ENCODE measurements at places on chromosomes 7 and 10.

GRCh38 chr7:142927085-142927745 is 6.3 kb downstream of the TRPV5 start:
- no peak for DNase-seq

DNA sequence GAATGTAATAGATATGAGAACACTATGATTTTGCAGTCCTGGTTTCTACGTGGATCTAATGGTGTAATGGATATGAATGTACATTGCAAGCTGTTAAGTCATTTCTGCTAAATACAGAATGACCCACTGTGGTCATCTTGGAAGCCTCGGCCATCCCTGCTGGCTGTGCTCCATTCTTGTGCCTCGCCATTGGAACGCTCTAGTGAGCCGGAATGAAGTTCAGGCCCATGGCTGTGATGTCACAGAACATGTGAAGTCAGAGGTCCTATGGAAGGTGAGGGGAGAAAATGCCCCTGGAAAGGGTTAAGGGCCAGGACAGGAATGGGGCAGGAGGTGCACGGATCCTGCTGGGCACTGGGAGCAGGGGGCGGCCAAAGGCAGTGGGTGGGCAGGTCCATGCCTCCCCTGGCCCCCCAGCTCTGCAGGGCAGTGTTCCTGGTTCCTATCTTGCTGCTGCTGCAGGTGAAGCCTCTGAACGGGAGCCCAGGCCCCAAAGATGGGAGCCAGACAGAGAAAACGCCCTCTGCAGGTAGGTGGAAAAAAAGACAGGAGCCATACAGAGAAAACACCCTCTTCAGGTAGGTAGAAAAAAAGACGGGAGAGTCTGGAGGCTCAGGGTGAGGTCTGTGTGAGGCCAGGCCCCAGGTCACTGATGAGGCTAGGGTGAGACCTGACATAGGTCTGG is at the start of gene LLCFC1:
TSS of gene LLCFC1 (plus strand) at position 259 of the 685 bp plus-strand sequence. CDS start at position 397, 138 bp downstream.
- no peak for DNase-seq

DNA sequence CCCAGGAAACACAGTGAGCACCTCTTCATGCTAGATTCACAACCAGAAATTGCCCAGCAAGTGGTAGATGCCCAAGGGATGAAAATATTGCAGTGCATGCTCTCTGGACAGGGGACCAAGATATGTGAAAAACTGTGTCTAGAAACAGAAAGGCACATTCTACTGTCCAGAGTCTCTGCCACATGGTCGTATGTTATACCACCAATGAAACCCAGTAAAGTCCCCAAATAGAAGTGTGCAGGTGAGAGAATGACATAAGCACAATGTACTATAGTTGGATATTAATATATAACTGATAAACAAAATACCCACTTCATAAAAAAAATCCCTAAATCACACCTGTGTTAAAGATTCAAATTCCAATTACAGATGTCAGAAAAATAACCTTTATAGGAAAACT is 43.8 kb downstream of the RASGEF1A start:
- DNase-seq, result no peak

GRCh38 chr10:91632671-91633550 is at the start of gene PPP1R3C:
Gene PPP1R3C, minus strand, starts transcription at chr10:91633071. Its CDS starts 102 bp downstream, at chr10:91632969.
- peak; percentile 17 for DNase-seq

- no peak for DNase-seq
Observed at GRCh38 chr10:129275886-129276285, 191.2 kb upstream of the MGMT start.

- DNase-seq, result no peak
Observed at GRCh38 chr10:104300002-104300735, 31.2 kb downstream of the GSTO2 start.

GRCh38 chr10:116888380-116889055 is 39.2 kb downstream of the ENO4 start:
- DNase-seq, result no peak

DNA sequence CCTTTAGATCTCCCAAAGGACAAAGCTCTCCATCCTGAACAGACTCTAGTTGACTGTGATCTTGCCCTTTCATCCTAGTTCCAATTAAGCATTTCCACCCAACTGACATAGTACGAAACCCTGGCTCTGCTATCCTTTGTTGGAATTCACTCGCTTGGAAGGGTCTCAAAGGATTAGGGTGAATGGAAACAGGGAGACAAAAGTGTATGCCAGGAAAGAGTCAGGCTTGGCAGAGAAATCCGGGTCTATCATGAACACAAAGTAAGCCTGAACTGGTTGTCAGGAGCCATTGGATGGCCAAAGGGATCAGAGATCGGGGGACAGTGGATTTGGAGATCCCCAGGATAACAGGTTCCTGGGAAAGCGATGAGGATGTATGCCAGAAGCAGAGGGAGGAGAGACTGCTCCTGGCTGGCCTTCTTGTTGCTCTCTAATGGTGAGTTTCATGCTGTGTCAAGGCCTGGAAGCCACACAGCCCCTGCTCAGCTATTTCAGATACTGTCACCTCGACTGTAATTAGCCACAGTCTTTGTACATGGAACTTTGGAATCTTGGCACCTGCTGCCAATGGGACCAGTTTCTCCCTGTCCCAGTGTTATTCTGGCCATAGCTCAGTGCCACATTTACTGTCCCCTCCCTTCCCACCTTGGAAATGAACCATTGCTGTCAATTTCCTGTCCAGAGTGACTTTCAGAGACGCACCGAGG is 1168.7 kb upstream of the AUTS2 start:
- no peak for DNase-seq

DNA sequence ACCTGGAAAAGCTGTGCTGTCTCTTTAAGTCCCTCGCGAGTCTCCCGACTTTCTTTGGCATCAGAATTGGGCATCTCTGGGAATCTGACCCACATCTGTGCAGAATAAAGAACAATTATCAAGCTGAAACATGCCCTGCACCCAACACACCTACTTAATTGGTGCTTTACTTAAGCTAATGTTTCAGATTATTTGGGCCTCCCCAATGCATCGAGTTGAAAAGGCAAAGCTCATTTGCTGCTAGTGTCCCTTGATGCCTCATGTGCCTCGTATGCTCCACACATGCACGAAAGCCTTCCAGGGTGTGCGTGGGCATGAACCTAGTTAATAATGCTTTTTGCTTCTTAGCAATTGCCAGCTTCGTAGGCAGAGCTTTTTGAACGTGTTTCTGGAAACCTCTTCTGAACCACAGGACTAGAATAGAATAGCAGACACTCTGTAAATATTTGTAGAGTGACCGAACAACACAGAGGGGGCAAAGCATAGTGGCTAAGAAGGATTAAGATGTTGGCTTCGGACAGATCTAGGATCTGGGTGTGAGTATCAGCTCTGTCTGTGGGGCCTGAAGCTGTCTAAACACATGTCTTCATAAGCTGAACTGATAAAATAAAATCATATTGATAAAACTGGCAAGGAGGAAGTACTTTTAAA is 26.7 kb upstream of the FGFR2 start:
- no peak for DNase-seq

- no peak for DNase-seq
Observed at GRCh38 chr7:33971106-33971505, 65.8 kb downstream of the BMPER start.

DNA sequence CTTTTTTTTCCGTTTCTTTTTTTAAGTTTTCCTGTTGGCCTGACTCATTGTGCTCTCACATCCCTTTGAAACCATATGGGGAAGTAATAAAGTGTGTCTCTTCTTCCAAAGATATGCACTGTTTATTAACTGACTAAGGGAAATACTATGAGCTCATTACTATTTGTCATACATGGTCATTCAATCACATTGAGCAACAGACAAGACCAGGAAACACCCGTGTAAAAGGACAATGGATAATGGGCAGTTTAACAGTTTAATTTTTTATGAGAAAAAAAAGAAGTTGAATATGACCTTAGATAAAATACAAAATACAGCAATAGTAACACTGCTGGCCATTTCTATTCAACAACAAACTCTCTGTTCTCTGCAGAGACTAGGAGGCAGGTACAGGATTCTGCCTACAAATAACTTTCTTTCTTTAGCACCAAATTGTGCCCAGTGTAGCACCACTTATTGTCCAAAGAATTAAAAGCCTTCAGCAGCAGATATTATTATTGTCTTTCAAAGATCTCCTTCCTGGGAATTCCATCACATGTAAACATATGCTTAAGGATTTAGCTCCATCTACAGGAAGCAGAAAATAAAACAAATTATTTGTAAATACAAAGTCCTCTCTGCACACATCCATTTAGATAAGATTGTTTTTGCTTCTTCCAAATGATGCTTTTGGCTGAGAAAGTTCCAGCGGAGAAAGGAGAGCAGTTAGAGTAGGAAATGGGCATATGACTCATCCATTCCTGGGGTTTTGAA is 55.0 kb upstream of the AKR1E2 start:
- DNase-seq, result no peak

DNA sequence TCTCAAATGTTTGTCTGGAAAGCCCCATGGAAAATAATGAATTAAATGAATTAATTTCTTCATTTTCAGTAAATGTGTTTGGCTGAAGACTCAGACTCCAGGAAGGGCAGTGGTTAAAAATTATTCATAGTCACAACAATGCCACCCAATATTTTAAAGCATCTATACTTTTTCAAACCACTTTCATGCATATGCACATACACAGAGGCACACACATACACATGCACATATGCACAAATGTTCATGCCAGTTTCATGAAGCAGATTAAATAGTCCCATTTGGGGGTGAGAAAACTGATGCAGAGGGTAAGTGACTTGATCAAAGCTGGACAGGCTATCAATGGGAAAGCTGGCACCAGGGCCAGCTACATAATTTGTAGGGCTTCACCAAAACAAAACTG is 1.4 kb upstream of the PLA2G12B start:
- no peak for DNase-seq

GRCh38 chr7:116364469-116364868 is 135.1 kb upstream of the CAV2 start:
- DNase-seq, result no peak

- no peak for DNase-seq
Observed at GRCh38 chr7:1175967-1176851, 16.2 kb upstream of the ZFAND2A start.

DNA sequence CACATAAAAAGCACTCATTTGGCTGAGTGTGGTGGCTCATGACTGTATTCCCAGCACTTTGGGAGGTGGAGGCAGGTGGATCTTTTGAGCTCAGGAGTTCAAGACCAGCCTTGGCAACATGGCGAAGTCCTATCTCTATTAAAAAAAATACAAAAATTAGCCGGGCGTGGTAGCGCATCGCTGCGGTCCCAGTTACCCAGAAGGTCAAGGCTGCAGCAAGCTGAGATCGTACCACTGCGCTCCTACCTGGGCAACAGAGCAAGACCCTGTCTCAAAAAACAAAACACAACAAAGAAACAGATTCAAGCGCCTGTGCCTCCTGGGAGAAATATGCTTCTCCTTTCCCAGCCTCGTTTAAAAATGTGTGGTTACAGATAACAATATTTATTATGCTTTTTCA is 2.2 kb upstream of the ABCF2 start:
- no peak for DNase-seq

DNA sequence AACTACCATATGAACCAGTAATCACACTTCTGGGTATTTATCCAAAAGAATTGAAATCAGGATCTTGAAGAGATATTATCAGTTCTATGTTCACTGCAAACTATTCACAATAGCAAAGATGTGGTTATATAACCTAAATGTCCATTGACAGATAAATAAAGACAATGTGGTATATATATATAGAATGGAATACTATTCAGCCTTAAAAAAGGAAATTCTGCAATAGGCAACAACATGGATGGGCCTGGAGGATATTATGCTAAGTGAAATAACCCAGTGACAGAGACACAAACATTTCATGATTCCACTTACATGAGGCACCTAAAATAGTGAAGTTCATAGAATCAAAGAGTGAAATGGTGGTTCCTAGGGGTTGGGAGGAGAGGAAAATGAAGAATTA is 90.6 kb upstream of the CDK1 start:
- no peak for DNase-seq

DNA sequence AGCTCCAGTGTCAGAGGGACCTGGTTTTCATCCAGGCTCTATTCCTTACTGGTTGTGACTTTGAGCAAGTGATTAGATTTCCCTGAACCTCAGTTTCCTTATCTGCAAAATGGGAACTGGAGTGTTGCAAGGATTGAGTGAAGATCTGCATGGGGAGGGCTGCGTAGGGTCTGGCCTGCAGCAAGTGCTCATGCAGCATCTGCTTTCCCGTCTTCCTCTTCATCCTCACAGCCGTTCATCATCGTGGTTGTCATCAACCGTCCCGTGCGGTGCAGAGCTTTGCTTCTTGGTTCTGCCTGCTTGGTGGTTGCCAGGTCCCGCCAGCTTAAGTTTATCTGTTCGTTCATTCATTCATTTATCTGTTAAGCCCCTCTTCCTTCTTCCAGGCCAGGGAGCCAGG is 135.0 kb downstream of the GRK5 start:
- no peak for DNase-seq

DNA sequence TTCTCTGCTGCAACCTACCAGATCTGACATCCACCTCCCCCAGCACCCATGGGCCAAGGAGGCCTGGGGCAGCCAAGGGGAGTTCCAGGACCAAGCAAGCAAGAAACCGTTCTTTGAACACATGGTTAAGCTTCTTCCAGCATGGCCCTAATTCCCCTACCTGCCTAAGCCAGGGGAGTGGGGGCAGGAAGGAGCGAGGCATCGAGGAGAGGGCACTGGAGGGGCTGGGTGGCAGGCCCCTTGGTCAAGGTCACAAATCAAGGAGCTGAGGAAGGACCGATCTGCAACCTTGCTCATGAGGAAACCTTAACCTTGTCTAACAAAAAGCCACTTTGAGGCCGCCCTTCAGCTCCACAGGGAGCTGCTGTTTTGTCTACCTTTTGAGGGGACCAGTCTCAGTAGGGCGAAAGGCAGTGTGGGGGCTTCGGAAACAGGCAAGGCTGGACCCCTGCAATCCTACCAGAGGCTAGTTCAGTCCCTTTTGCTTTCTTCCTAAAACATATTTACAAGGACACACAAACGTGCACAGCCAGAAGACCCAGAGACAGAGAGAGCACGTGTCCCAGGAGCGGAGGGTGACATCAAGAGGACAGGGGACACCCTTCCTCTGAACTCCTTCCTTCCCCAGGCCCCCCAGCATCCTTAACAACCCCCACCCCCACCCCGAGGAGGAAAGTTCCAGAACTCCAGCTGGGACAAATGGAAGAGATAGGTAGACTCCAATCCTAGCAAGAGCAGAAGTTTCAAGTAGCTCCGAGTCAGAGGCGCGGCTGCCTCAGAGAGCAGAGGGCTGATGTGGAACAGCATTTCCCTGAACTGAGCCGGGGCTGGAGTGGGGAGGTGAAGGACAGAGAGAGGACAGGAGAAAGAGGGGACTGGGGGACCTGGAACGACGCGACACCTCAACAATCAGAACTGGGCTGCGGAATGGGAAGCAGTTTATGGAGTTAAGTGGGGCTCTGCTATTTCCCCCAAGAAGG is 28.2 kb downstream of the SPOCK2 start:
- no peak for DNase-seq

- no peak for DNase-seq
Observed at GRCh38 chr7:84735011-84735410, 451.8 kb downstream of the SEMA3D start.

- no peak for DNase-seq
Observed at GRCh38 chr7:38932509-38933168, 23.6 kb upstream of the VPS41 start.
